ENCODE measurements at places on chromosomes 16 and 17.
A peak's percentile ranks its signal among the peaks of the same experiment; 100 is the strongest.

GRCh38 chr16:30136971-30137605 lies 14.1 kb upstream of the MAPK3 start:
- no peaks in the 10 kb centered on the region for H3K36me3 ChIP-seq
- H3K4me1 ChIP-seq = peaks cover 16% of the 10 kb centered on the region
- H3K4me3 ChIP-seq = no peak overlapping the region
- DNase-seq = no peak

GRCh38 chr16:31082368-31083045 lies 6.2 kb downstream of the PRSS53 start:
- peaks cover 14% of the 10 kb centered on the region for H3K4me1 ChIP-seq
- no peak for DNase-seq
- H3K27ac ChIP-seq = peak overlapping the region; percentile 30
- H3K4me3 ChIP-seq = no peak overlapping the region
- H3K36me3 ChIP-seq = peaks cover 22% of the 10 kb centered on the region

- no peaks in the 10 kb centered on the region for H3K36me3 ChIP-seq
- no peak for DNase-seq
- no peaks in the 10 kb centered on the region for H3K4me1 ChIP-seq
Measured at GRCh38 chr17:33802349-33803198, 452.5 kb upstream of the CCL2 start.

GRCh38 chr16:374616-374926 lies 4.2 kb upstream of the MRPL28 start:
- peaks cover 14% of the 10 kb centered on the region for H3K4me1 ChIP-seq
- H3K27me3 ChIP-seq = no peaks in the 10 kb centered on the region
- no peak overlapping the region for H3K4me3 ChIP-seq
- H3K36me3 ChIP-seq = peaks cover 1% of the 10 kb centered on the region

GRCh38 chr17:64245218-64246145 lies 17.6 kb downstream of the TEX2 start:
- no peak overlapping the region for H3K27ac ChIP-seq
- no peak for DNase-seq
- H3K27me3 ChIP-seq = no peaks in the 10 kb centered on the region
- peaks cover 19% of the 10 kb centered on the region for H3K4me1 ChIP-seq
- no peak overlapping the region for H3K4me3 ChIP-seq

- H3K27ac ChIP-seq = no peak overlapping the region
- DNase-seq = no peak
- no peaks in the 10 kb centered on the region for H3K27me3 ChIP-seq
- no peaks in the 10 kb centered on the region for H3K36me3 ChIP-seq
- H3K4me1 ChIP-seq = peaks cover 11% of the 10 kb centered on the region
Measured at GRCh38 chr17:30717291-30718098, 107.0 kb downstream of the CRLF3 start.

- no peak for DNase-seq
- no peaks in the 10 kb centered on the region for H3K27me3 ChIP-seq
- H3K36me3 ChIP-seq = peaks cover 30% of the 10 kb centered on the region
- H3K4me1 ChIP-seq = peaks cover 70% of the 10 kb centered on the region
Measured at GRCh38 chr17:66522591-66523272, 220.3 kb downstream of the PRKCA start.

DNA sequence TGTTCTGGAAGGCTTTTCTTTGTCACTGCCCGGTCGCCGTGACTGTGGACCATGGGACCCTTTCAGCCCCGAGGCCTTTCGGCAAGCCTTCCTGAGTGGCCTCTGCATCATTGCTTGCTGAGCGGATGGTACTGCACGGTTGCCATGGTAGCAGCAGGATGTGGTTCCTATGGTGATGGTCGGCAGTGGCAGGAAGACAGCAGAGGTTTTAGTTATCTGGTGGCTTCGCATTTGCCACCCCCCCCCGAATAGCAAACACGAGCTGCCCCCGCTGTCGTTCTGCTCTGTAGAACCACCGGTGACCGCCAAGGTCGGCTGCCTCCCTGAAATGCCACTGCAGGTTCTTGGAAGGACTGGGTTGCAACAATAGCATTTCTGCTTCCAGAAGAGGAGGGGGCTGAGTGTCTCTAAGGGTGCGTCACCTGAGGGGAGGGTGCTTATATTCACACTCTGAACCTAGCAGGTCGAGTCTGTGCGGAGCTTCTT lies 76.6 kb downstream of the CMIP start:
- no peaks in the 10 kb centered on the region for H3K36me3 ChIP-seq
- H3K4me3 ChIP-seq = no peak overlapping the region
- DNase-seq = peak; percentile 77
- no peak overlapping the region for H3K27ac ChIP-seq
- no peaks in the 10 kb centered on the region for H3K27me3 ChIP-seq
- H3K4me1 ChIP-seq = peaks cover 12% of the 10 kb centered on the region

- peaks cover 31% of the 10 kb centered on the region for H3K27me3 ChIP-seq
- no peak for DNase-seq
- no peak overlapping the region for H3K27ac ChIP-seq
- peaks cover 2% of the 10 kb centered on the region for H3K36me3 ChIP-seq
- H3K4me1 ChIP-seq = peaks cover 14% of the 10 kb centered on the region
- H3K4me3 ChIP-seq = no peak overlapping the region
Measured at GRCh38 chr16:68740628-68741346, 3.7 kb downstream of the CDH1 start.

DNA sequence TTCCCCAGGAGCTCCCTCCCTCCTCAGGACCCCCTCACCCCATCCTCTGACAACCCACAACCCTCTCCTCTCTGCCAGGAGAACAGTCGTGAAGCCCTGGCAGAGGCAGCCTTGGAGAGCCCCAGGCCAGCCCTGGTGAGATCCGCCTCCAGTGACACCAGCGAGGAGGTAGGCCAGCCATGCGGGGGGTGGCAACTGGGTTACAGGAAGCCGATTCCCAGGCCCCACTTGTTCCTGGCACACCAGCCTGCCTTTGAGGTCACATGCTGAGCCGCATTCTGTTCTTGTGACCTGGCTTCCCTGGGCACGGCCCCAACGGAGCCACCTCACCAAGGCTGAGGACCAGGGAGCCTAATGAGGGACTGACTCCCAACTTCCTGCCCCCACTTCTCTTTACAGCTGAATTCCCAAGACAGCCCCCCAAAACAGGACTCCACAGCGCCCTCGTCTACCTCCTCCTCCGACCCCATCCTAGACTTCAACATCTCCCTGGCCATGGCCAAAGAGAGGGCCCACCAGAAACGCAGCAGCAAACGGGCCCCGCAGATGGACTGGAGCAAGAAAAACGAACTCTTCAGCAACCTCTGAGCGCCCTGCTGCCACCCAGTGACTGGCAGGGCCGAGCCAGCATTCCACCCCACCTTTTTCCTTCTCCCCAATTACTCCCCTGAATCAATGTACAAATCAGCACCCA lies 7.9 kb downstream of the NAT9 start:
- H3K4me1 ChIP-seq = peaks cover 20% of the 10 kb centered on the region
- H3K27me3 ChIP-seq = no peaks in the 10 kb centered on the region
- no peak overlapping the region for H3K4me3 ChIP-seq
- H3K36me3 ChIP-seq = peaks cover 15% of the 10 kb centered on the region
- no peak for DNase-seq
- peak overlapping the region; percentile 71 for H3K27ac ChIP-seq

DNA sequence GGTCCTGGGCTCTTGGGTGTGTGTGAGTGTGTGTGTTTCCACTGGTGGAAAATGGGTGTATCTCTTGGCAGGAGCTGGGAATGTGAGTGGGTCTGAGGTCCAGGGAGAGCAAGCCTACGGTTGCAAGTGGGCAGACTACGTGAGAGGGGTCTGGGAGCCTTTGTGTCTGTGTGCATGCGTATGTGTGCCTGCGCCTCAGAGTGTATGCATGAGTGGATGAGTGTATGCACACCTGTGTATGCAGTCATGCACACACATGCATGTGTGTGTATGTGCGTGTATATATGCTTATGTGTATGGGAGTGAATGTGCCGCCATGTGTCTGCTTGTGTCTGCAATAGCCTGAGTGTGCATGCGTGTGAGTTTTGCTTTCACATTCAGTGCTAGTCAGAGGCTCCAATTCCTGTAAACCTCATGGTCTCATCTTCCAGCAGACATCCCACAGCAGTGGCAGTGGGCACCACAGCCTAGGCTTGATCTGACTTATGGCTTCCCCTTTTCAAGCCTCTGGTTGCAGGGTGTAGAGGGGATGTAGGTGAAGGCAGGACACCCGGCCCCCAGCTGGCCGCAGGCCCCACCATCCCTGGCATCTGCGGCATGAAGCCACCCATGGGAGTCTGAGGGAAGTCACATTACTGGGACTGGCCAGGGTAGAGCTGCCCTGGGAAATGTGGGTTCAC lies 19.7 kb upstream of the RMI2 start:
- no peak overlapping the region for H3K4me3 ChIP-seq
- peaks cover 47% of the 10 kb centered on the region for H3K4me1 ChIP-seq
- H3K27ac ChIP-seq = peak overlapping the region; percentile 19
- no peaks in the 10 kb centered on the region for H3K27me3 ChIP-seq
- peak; percentile 58 for DNase-seq
- H3K36me3 ChIP-seq = no peaks in the 10 kb centered on the region

DNA sequence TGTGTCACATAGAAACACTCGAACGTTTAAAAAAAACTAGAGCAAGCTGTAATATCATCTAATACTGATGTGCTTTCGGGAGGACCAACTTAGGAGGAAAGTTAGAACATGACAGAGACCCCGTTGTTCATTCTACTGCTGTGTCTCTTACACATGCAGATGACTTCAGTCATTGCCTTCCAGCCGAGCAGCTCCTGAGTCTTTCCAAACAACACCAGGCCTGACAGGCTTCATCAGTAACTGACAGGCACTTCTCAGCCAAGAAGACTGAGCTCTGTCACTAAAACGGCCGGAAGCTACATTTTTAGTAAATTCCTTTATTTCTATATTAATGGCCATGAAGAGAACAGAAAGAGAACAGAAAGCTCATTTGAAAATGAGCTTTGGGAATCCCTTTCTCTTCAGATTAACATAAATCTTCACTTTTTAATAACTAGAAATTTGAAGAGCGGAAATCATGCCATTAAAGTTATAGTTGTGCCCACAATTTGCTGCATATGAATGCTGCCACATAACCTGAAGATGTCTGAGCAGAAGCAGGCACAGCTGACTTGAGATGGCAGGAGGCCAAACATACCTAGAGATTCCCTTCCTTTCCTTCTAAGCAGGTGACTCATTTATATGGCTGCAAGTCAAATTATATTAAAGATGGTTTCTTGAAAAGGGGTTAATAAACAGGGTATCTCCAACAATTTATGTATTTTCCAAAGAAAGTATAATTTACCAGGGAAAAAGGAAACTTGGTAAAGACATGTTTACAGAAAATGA lies 148.9 kb downstream of the ITFG1 start:
- no peaks in the 10 kb centered on the region for H3K4me1 ChIP-seq
- no peak overlapping the region for H3K27ac ChIP-seq
- no peak overlapping the region for H3K4me3 ChIP-seq
- H3K27me3 ChIP-seq = no peaks in the 10 kb centered on the region

DNA sequence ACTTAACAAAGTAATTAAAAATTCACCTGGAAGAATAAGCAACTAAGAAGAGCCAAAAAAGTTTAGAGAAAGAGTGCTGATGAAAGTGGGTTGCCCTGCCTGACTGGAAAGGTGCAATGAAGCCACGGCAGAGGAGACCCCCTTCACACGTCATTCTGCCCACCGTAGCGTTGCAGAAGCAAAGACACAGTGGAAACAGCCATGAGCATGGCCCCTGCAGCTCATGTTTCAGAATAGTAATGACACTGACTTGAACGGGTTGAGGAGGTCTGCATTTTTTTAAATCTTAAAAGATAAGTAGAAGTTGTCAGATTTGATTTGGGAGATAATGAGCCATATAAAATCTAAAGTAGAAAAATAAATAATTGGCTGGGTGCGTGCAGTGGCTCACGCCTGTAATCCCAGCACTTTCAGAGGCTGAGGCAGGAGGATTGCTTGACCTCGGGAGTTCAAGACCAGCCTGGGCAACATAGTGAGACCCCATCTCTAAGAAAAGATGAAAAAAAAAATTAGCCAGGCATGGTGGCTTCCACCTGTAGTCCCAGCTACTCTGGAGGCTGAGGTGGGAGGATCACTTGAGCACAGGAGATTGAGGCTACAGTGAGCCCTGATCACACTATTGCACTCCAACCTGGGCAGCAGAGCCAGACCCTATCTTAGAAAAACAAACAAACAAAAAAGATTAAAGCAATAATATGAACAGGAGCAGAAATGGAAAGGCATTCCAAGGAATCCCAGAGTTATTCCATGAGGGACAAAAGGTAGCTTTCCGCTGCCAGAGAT lies 184.6 kb downstream of the LGALS9B start:
- H3K27me3 ChIP-seq = no peaks in the 10 kb centered on the region
- H3K36me3 ChIP-seq = no peaks in the 10 kb centered on the region
- H3K4me3 ChIP-seq = no peak overlapping the region
- H3K27ac ChIP-seq = no peak overlapping the region
- peaks cover 56% of the 10 kb centered on the region for H3K4me1 ChIP-seq
- DNase-seq = no peak

GRCh38 chr17:8935191-8935590 lies 30.3 kb downstream of the PIK3R5 start:
- H3K27ac ChIP-seq = peak overlapping the region; percentile 82
- H3K4me1 ChIP-seq = peaks cover 61% of the 10 kb centered on the region
- no peaks in the 10 kb centered on the region for H3K27me3 ChIP-seq
- DNase-seq = peak; percentile 91
- peak overlapping the region; percentile 35 for H3K4me3 ChIP-seq

DNA sequence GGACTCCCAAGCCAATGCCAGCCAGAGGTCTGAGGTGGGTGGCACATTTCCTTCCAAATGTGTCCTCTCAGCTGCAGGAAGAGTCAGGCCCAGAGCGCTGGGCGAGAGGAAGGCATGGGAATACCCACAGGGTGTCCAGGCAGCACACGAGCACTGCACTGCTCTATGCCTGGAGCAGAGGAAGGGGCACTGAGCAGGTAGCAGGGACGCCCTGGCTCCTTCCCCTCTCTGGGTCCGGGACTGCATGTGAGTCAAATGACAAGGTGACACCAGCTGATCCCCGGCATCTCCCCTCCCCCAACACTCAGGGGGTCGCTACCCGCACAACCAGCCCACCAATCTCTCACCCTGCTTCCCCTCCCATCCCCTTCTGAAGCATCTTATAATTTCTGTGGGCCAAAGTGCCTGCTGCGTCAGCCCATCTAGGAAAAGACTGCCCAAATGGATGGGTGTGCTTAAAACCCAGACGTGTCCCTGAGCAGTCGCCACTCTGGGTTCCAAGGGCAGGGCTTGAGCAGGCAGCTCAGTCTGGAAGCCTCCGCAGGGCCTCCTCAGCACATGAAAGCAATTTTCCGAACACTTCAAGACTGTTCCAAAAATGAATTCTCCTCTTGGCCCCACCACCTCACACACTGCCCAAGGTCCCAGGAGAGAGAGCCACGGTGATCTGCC lies 12.0 kb upstream of the BCAR1 start:
- peaks cover 30% of the 10 kb centered on the region for H3K27me3 ChIP-seq
- H3K36me3 ChIP-seq = no peaks in the 10 kb centered on the region
- DNase-seq = no peak
- no peak overlapping the region for H3K27ac ChIP-seq

GRCh38 chr16:20175358-20175757 lies 101.7 kb upstream of the GPR139 start:
- H3K27me3 ChIP-seq = peaks cover 2% of the 10 kb centered on the region
- no peaks in the 10 kb centered on the region for H3K4me1 ChIP-seq
- no peaks in the 10 kb centered on the region for H3K36me3 ChIP-seq
- H3K27ac ChIP-seq = no peak overlapping the region
- no peak for DNase-seq

Measured in activated naive CD4-positive, alpha-beta T cell treated with anti-CD3 and anti-CD28 coated beads for 36 hours (primary cell).